ENCODE measurements at places on chromosomes 13 and 19.
A peak's percentile ranks its signal among the peaks of the same experiment; 100 is the strongest.

DNA sequence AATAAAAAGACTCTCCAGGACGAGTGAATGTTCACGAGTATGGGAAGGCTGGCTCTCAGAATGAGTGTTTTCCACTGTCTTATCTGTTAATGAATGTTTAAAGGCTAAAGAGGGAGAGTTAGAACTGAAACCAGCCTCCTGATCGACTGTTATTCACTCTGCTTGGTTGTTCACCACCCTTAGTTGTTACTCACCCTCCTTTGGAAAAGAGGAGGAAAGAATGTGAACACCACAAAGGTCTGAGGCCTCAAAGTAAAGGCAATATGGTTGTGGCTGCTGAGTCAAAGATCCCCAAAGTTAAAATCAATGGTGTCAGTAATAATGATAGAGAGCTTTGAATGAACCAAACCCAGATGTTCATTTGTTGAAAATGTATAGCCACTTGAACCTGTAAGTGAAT is 1793.2 kb upstream of the PCDH20 start:
- no peak for DNase-seq

- DNase-seq = no peak
These were observed 3.2 kb downstream of the CRLF1 start for GRCh38 chr19:18603255-18603957.

GRCh38 chr13:97388373-97388772 is 45.6 kb upstream of the RAP2A start:
- no peak for DNase-seq

- DNase-seq = peak; percentile 85
These were observed at the start of gene ZNF524 for GRCh38 chr19:55599842-55600661. Gene ZNF524 (plus strand): TSS chr19:55600288. CDS start chr19:55602113, 1,825 bp downstream.

DNA sequence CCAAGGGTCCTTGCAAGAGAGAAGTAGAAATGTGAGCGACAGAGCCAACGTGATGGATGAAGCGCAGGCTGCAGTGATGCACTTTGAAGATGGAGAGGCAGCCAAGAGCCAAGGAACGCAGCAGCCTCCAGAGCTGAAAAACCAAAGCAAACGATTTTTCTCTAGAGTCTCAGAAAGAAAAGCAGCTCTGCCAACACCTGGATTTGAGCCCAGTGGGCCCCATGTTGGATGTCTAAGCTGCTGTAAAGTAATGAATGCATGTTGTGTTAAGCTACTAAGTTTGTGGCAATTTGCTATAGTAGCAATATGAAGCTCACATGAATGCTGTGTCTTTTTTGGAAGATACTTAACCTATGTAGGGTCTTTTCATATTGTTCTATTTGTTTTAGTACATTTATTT is 894.3 kb downstream of the EFNB2 start:
- DNase-seq = no peak

GRCh38 chr19:5806133-5806489 is 1.2 kb downstream of the NRTN start:
- no peak for DNase-seq

DNA sequence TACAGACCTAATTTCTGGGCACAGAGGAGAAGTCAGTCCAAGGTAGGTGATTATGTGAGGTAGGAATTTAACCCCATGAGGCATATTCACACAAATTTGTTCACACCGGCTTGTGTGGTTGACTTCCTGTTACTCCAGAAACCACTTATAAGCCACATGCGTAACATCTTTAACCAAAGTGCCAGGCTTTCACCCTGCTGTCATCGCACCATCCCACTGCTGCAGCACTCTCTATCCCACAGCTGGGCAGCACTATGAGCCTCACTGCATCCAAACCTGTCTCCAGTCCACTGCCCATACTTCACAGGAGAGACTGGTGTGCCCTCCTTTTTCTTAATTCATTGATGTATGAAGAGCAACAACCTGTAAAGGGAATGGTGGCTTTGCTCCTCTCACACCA is 128.2 kb upstream of the ARGLU1 start:
- no peak for DNase-seq

DNA sequence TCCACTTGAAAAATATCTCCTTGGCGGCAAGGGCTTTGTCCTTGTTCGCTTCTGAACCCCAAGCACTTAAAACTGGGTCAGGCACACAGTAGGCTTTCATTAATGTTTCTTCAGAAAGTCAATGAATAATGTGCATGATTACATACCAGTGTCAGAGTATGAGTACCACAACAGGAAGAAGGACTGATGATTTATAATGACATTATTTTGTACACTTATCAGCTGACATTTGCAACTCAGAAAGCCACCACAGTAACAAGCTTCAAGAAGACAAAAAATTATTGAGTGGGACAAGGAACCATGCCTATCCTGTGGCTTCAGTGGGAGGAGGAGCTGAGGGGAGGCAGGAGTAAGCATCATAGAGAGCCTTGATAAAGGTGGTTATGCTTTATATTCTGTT is 10.0 kb downstream of the POLR1D start:
- DNase-seq = no peak

- no peak for DNase-seq
These were observed 165.6 kb downstream of the MZT1 start for GRCh38 chr13:72561791-72562190.

GRCh38 chr13:98450026-98450425 is 126.9 kb downstream of the STK24 start:
- DNase-seq = no peak

GRCh38 chr13:29532821-29533220 is 62.7 kb downstream of the SLC7A1 start:
- DNase-seq = no peak

- peak; percentile 39 for DNase-seq
These were observed 21.4 kb upstream of the ZNF181 start for GRCh38 chr19:34712395-34713261.

- DNase-seq = no peak
These were observed 5.8 kb downstream of the LATS2 start for GRCh38 chr13:21055511-21056045.

DNA sequence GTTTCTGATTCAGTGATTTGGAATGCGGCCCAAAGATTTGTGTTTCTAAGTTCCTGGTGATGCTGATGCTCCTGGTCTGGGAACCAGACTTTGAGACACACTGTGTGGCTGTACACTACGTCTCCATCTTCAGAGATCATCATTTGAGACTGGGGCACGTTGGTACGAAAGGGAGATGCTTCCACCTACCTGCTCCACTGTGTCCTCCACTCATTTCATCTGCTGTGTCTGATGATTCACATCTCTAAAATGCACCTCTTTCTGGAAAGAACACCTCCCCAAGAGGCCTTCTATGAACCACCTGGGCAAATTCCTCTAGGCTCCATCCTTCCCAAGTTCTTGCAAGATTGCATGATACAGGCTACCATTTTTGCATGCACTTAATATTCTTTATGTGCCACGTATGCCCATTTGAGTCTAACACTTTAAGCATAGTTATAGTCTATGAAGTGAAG is 58.6 kb downstream of the ERCC5 start:
- no peak for DNase-seq

GRCh38 chr19:805600-806550 is 8.6 kb downstream of the PTBP1 start:
- DNase-seq = no peak

- no peak for DNase-seq
These were observed 61.0 kb upstream of the SPATA13 start for GRCh38 chr13:24099490-24099889.

DNA sequence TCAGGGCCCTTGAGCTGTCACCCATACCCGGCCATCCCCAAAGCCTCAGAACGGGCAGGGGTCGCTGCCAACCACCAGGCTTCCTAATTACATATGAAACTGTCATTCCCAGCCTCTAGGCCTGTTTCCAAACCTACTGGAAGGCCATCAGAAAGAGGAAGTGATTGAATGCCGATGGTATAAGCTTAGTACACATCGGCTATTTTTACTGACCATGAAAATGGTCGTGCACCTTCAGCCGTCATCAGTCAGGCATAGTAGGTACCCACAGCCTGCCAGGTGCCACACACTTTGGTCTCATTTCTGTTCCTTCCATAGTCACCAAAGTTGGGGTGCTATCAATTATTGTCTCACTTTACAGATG is 10.2 kb downstream of the KRI1 start:
- no peak for DNase-seq

DNA sequence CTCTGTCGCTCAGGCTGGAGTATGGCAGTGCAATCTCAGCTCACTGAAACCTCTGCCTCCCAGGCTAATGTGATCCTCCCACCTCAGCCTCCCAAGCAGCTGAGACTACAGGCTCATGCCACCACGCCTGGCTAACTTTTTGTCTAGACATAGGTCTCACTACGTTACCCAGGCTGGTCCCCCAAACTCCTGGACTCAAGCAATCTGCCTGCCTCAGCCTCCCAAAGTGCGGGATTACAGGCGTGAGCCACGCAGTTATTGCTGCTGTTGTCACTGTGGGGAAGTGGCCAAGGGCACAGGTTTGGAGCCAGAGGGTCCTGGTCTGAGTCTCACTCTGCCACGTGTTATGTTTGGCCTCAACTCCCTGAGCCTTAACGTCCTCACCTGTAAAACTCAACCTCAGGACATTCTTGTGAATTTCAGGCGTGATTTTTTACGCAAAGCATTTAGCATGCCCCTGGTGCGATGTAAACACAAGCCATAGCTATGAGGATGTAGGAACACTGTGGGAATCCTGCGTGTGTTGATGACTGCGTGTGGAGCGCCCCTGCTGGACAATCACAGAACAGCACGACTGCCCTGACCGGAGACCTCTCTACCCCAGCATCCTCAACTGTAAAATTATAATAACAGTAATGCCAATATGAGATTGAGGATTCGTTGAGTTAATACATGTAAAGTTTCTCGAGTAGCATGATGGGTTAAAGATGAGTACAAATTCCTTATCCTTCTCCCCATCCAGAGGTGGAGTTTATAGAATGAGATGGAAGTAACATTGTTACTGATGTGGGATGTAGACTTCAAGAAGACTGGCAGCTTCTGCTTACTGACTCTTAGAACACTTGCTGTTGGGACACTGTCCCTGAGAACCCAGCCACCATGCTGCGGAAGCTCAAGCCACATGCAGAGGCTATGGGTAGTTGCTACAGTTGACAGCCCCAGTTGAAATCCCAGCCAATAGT is 41.8 kb upstream of the PNMA8B start:
- DNase-seq = no peak

DNA sequence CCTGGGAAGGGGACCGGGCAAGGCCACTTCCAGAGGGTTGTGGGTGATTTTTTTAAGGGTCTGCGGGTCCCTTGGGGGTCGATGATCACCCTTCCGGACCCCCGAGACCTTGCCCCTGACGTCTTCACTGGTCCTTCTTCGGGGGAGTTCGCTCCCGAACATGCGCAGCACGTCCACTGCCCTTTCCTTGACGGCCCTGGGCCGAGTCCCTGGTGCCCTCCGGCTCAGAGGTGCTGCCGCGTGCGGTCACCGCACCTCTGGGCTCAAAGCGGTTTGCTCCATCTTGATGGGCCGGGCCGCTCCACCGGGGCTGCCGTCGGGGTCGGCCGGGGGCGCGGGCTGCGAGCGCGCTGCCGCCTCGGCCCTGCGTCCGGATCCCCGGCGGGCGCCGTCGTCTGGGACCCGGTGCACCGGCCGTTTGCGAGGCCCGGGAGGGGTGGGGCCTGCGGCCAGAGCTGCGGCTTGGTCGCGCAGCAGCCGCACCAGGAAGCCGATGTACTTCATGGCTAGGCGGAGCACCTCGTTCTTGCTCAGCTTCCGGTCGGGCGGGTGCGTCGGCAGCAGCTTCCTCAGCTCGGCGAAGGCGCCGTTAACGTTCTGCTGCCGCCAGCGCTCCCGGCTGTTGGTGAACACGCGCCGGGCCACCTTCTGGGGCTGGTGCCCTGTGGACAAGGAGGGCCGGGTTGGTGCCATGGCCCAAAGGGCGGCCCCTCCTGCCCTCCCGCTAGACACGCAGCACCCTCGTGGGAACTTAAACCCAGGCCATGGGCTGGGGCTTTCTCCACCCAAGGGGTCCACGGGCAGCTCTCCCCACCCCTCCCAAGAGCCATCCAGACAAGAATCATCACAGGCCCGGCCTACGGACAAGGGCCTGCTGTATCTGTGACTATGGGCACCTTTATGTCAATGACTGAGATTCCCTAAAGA is 3.3 kb downstream of the LYL1 start:
- DNase-seq = peak; percentile 82

DNA sequence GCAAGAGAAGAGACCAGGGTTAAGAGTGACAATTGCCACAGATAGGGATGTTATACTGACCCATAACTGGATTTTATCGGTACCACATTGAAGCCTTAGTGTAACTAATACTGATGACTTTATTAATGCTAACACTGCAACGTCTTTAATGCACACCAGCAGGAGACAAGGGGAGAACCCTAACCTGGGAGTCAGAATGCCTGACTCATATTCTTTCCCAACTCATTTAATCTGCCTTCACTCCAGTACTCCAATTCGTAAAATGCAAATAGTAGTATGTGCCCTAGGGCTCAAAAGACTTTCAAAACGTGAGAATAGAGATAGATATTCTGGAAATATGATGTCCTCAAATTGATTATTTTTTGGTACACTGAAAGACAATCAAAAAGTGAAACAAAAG is 62.4 kb downstream of the GPC6 start:
- DNase-seq = no peak

DNA sequence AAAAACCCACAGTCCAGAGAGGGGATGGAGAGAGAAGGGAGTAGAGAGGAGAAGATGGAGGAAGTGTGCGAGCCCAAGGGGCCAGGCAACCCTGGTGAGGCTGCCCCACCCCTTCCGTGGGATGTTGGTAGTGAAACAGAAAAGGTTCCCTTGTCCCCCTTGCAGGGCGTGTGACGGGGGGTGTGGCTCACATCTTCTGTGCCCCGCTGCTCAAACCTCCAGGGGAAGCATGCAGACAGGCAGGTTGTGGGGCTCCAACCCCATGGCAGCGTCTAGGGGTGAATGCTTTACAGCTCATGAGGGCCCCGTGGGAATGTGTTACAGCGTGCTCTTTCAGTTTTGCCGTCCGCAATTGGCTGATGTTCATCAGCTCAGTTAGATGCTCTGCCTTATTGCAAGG is 14.7 kb upstream of the EVI5L start:
- no peak for DNase-seq

- DNase-seq = no peak
These were observed 18.1 kb downstream of the N4BP2L1 start for GRCh38 chr13:32409561-32410421.

All from KG1 (cell line).